ENCODE measurements at places on chromosomes 4 and X.

DNA sequence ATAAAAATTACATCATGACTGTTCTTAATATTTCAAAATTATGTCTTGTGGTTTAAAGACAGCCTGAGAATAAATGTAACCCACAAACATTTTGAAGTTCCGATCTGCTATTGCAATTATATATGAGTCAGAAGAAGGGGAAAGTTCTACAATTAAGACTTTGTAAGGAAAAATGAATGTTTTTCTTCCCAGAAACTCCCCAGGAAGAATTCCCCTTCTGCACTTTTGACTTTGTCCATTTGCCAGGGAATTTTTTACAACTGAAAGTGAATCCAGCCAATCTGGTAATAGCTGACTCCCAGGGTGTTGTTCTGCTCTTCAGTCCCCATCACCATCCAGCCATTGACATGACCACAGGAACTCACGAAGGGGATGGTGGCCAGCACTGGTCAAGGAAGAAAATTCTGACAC, 61.6 kb upstream of the NOCT start:
- H3K4me3 ChIP-seq, result no peak overlapping the region
- no peak for DNase-seq
- no peaks in the 10 kb centered on the region for H3K36me3 ChIP-seq
- no peaks in the 10 kb centered on the region for H3K27me3 ChIP-seq

GRCh38 chr4:7964459-7964858, 24.8 kb upstream of the AFAP1 start:
- no peaks in the 10 kb centered on the region for H3K27me3 ChIP-seq
- H3K36me3 ChIP-seq, result no peaks in the 10 kb centered on the region
- no peak overlapping the region for H3K27ac ChIP-seq
- peaks cover 14% of the 10 kb centered on the region for H3K4me1 ChIP-seq

DNA sequence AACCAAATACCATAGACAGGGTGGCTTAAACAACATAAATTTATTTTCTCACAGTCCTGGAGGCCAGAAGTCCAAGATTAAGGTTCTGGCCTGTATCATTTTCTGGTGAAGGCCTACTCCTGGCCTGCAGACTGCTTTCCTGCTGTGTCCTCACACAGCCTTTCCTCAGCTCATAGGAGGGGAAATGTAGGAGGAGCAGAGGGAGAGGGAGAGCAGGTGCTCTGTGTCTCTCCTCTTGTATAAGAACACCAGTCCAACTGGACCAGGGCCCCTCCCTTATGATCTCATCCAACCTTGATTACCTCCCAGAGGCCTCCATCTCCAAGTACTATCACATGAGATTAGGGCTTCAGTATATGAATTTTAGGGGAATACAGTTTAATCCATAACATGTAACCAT, 34.3 kb downstream of the RAPGEF2 start:
- H3K27ac ChIP-seq, result no peak overlapping the region
- DNase-seq, result no peak
- H3K36me3 ChIP-seq, result no peaks in the 10 kb centered on the region
- no peaks in the 10 kb centered on the region for H3K27me3 ChIP-seq
- no peak overlapping the region for H3K4me3 ChIP-seq

- H3K36me3 ChIP-seq, result no peaks in the 10 kb centered on the region
- H3K27me3 ChIP-seq, result no peaks in the 10 kb centered on the region
- no peak for DNase-seq
- no peaks in the 10 kb centered on the region for H3K4me1 ChIP-seq
- H3K4me3 ChIP-seq, result no peak overlapping the region
Observed at GRCh38 chrX:142549923-142550322, 344.8 kb upstream of the MAGEC2 start.

GRCh38 chrX:78514852-78515251, 144.3 kb downstream of the RTL3 start:
- H3K4me3 ChIP-seq, result no peak overlapping the region
- no peaks in the 10 kb centered on the region for H3K4me1 ChIP-seq
- H3K36me3 ChIP-seq, result no peaks in the 10 kb centered on the region
- DNase-seq, result no peak

DNA sequence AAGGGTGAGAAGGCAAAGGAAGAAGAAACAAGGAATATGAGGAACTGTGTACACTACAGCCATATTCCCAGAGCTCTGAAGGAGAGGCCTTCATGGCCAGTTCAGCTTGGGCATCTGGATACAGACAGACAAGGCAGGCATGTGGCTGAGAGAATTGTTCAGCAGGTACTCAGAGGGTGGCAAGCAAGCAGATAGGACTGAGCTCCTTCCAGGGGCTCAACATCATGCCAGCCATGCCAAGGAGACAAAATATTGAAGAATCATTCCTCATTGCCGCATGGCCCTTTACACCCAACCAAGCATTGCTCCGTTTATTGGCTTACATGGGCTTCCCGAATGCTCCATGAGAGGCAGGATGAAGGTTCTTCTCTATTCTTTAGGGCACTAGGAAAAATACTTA, 78.5 kb upstream of the EFNB1 start:
- no peaks in the 10 kb centered on the region for H3K27me3 ChIP-seq
- H3K4me3 ChIP-seq, result no peak overlapping the region
- DNase-seq, result no peak
- no peak overlapping the region for H3K27ac ChIP-seq
- H3K36me3 ChIP-seq, result no peaks in the 10 kb centered on the region
- no peaks in the 10 kb centered on the region for H3K4me1 ChIP-seq

DNA sequence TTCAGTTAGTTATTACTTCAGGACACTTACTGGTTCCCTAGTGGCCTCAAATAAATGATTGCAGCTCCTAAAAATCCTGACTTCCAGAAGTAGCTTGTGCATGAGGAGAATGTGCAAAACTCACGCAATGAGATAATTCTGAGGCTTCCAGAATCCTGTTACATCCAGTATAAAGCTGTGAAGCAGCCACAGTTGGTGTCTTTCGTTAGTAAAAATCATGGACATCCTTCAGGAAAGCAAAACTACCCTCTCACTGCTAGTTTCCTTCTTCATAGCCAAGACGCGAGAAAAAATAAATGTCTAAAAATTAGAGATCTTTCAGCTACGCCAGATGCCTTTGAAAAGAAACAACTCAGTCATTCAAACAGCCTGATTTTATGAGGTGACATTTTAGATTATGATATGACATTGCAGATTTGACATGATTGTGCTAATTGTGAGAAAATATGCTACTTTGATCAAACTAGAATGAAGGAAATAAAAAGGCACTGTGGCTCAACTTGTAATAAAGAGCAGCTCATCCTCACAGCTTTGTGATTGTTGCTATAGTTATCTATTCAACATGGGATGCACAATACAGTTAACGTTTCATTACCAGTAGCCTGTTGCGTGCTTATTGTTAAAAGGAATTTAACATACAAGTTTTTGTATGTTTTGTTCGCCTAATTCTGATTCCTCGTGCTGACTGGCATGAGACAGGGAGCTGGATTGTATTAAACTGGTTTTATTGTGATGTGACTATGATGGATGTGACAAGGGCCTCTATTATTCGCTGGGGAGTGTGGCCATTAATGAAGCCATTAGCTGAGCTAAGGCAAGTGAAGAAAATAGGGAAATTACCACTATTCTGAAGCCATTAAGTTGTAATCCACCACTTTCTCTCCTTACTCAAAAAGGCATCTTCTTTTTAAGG, 40.5 kb downstream of the AFF2 start:
- H3K27me3 ChIP-seq, result no peaks in the 10 kb centered on the region
- peaks cover 2% of the 10 kb centered on the region for H3K4me1 ChIP-seq
- no peaks in the 10 kb centered on the region for H3K36me3 ChIP-seq
- H3K27ac ChIP-seq, result no peak overlapping the region
- H3K4me3 ChIP-seq, result no peak overlapping the region
- DNase-seq, result no peak

DNA sequence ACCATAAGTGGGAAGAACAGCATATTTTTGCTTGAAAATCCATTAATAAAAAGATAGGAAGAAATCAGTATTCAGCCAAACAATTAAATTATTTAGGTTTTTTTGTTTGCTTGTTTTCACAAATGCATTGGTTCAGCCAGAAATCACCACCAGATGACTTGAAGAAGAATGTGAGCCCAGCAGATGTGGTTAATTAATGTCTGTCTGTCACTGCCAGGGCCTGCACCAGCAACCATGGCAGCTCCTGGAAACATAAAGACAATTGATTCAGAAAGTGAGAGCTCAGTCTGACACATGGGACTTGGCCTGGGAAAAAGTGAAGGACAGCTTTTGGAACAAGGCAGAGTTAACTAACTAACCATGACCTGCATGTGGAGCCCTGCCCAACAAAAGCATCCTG, 74.0 kb downstream of the MAOB start:
- H3K27ac ChIP-seq, result no peak overlapping the region
- H3K27me3 ChIP-seq, result no peaks in the 10 kb centered on the region
- no peak overlapping the region for H3K4me3 ChIP-seq
- H3K36me3 ChIP-seq, result no peaks in the 10 kb centered on the region

DNA sequence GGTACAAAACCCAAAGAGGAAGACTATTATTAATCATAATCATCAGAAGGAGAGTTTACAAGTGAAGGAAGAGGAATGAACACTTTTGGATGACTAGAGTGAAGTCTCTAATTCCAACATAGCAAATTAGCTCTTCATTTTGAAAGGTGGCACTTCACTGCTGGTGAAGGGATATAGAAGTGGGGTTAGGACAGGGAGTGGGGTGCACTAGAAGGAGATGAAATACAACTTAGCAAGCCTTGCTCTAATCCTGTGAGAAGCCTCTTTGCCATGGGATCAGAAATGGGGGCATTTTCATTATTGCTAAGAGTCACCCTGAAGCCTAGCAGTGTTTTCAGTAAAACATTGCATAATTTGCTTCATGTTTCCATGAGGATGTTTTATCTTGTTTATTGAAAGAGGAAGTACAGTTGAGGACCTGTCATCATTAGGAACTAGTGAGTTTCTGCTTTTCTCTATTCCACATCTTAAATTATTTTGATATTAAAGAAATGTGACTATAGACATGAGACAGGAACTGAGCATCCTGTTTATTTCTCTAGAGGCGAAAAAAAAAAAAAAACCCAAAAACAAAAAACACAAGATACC, 9.3 kb upstream of the GRPR start:
- peak; percentile 17 for DNase-seq
- no peaks in the 10 kb centered on the region for H3K4me1 ChIP-seq
- no peaks in the 10 kb centered on the region for H3K27me3 ChIP-seq
- no peak overlapping the region for H3K27ac ChIP-seq
- H3K36me3 ChIP-seq, result no peaks in the 10 kb centered on the region

- peaks cover 17% of the 10 kb centered on the region for H3K36me3 ChIP-seq
- no peaks in the 10 kb centered on the region for H3K4me1 ChIP-seq
- no peak overlapping the region for H3K27ac ChIP-seq
- no peak for DNase-seq
- H3K27me3 ChIP-seq, result no peaks in the 10 kb centered on the region
- no peak overlapping the region for H3K4me3 ChIP-seq
Observed at GRCh38 chrX:48999030-48999429, 3.0 kb downstream of the GRIPAP1 start.

- H3K27ac ChIP-seq, result no peak overlapping the region
- peaks cover 6% of the 10 kb centered on the region for H3K4me1 ChIP-seq
- no peak overlapping the region for H3K4me3 ChIP-seq
Observed at GRCh38 chr4:41991916-41992767, 1.8 kb downstream of the SLC30A9 start.

DNA sequence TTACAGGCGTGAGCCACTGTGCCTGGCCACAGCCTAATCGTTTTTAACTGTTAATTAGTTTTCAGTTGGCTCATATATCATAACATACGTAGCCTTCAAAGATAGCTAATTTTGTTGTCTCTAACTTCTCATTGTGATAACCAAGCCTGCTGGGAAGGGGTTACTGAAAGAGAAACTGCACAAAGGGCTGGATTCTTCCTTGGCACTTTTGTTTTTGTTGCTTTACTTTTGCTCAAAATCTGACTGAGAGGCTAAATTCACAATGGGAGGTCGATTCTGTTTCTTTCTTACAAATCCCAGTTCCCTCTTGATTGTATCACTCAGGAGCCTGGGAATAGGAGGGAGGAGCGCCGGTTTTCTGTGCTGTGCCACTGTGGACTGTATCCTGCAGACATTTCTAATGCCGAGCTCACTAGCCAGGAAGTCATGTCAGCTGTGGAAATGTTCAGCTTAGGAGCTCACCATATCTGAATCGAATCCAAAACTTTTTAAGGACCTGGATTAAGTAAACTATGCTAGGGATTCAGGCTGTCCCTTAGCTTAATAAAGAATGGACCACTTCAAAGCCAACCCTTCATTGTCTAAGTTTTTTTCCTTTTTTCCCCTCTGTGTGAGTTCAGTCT, 120.5 kb upstream of the FAT1 start:
- H3K27me3 ChIP-seq, result no peaks in the 10 kb centered on the region
- DNase-seq, result no peak
- H3K4me3 ChIP-seq, result no peak overlapping the region
- H3K27ac ChIP-seq, result no peak overlapping the region

DNA sequence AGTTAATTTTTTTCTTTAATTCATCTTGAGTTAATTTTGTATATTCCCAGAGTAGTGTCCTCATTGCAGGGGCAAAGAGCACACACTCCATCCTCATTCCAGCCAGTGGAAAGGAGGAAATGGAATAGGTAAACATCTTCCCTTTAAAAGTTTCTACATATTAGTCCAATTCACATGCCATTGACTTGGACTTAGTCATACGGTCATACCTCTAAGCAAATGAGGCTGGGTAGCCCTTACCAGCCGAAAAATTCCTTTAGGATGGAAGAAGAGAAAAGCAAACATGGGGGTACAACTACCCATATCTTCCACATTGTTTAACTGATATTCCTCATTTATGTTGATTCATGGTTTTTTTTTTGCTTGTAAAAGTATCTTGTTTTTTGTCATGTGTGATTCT, 37.4 kb upstream of the NDP start:
- no peaks in the 10 kb centered on the region for H3K4me1 ChIP-seq
- H3K27ac ChIP-seq, result no peak overlapping the region
- H3K36me3 ChIP-seq, result no peaks in the 10 kb centered on the region
- H3K4me3 ChIP-seq, result no peak overlapping the region
- no peak for DNase-seq

DNA sequence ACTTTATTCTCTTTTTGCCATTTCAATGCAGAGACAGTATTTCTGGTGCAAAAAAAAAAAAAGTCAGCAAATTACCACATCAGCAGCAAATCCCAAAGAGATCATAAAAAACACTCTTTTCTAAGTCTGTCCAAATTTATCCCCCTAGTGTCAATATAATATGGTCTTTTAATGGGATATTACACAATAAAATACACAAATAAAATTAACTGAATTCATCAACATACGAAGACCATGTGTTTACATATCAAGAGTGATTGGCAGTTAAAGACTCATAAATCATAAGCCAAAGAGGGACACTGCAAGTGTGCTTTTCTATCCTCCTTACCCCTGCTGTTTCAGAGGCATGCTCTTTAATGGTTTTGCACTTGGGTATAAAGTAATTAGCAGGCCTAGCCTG, 340.2 kb upstream of the DKK2 start:
- no peak overlapping the region for H3K27ac ChIP-seq
- DNase-seq, result no peak
- no peaks in the 10 kb centered on the region for H3K4me1 ChIP-seq

Data from trophoblast cell (in vitro differentiated cells and primary cell).